ENCODE measurements at places on chromosomes 2 and 18.
A peak's percentile ranks its signal among the peaks of the same experiment; 100 is the strongest.

DNA sequence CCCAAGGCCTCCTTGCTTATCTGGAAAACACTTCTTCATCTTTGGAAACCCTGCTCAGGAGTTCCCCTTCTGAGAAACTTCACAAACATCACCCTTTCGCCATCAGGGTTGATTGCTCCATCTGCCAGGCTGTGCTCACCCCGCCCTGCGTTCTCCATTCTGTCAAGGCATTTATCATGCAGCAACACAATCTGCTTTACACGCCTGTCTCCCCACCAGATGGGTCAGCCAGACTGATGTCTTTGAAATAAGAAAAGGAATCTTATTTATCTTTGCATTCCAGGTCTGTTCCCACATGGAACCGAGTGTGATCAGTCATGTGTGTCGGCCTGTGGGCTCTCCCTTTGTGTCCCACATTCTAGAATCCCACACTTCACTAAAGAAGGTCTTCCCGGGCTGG, 110.0 kb upstream of the ARL4C start:
- DNase-seq = no peak

- no peak for DNase-seq
Measured at GRCh38 chr18:67582488-67582887, 66.0 kb upstream of the DSEL start.

GRCh38 chr18:23918395-23919032, 96.0 kb upstream of the TTC39C start:
- peak; percentile 51 for DNase-seq

GRCh38 chr2:236195726-236196125, 27.5 kb upstream of the GBX2 start:
- no peak for DNase-seq

GRCh38 chr2:16653799-16654198, 11.8 kb downstream of the CYRIA start:
- DNase-seq = no peak

- no peak for DNase-seq
Measured at GRCh38 chr2:70551167-70551566, 2.5 kb downstream of the TGFA start.

DNA sequence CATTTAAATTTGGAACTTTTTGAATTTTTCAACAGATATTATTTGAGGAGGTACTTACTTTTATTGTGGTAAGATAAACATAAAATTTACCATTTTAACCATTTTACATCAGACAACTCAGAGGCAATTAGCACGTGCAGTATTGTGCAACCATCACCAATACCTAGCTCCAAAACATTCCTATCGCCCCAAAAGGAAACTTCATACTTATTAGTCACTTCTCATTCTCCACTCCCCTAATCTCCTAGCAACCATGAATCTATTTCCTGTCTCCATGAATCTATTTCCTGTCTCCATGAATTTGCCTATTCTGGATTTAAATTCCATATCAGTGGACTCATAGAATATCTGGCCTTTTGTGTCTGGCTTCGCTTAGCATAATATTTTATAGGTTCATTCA, 69.9 kb upstream of the FAM136A start:
- no peak for DNase-seq

- no peak for DNase-seq
Measured at GRCh38 chr2:170313347-170313991, 135.5 kb downstream of the MYO3B start.

GRCh38 chr2:201484805-201485204, 33.3 kb downstream of the STRADB start:
- no peak for DNase-seq

GRCh38 chr2:24354957-24355356, 5.4 kb downstream of the ITSN2 start:
- DNase-seq = no peak

- no peak for DNase-seq
Measured at GRCh38 chr2:32783469-32783868, 155.6 kb downstream of the TTC27 start.

DNA sequence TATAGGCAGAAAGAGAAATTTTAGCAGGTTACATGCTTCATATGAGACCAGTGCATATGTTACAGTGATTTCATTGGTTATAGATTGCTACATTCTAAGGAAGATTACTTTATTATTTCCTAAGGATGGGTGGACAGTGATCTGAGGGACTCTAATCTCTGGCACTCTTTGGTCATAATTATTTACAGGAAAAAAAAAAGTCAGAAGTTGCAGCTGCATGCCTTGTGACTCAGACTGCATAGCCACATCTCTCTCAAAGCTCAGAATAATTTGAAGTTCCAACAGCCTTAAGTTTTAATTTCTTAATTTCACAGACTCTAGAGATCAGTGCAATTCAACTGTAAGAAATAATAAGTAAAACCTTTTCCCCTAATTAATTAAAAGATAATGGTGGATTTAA, 27.1 kb upstream of the BARD1 start:
- no peak for DNase-seq

GRCh38 chr2:121513597-121514333, 16.9 kb upstream of the RNU4ATAC start:
- no peak for DNase-seq

GRCh38 chr2:227615906-227616305, 1.3 kb upstream of the SCYGR3 start:
- DNase-seq = no peak

DNA sequence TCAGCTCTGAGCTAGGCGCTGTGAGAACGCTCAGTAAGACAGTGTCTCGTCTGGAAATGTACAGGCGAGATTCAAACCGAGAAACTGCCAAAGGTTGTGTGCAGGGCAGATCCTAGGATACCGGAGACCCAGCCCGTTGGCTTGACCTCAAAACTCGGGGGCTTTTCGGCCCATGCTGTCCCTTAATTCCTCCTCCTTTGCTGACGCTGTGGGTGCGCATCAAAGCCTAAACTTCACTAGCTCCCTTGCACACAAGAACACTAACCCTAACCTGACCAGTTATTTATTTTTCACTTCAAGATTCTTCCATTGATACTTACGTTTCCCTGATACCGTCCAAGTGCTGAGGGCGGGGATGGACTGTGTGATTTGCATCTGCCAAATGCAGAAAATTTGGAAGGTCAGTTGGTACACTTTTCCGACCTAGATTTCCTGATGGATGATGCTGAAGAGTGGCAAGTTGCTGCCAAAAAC, 1.0 kb upstream of the AAK1 start:
- DNase-seq = no peak

DNA sequence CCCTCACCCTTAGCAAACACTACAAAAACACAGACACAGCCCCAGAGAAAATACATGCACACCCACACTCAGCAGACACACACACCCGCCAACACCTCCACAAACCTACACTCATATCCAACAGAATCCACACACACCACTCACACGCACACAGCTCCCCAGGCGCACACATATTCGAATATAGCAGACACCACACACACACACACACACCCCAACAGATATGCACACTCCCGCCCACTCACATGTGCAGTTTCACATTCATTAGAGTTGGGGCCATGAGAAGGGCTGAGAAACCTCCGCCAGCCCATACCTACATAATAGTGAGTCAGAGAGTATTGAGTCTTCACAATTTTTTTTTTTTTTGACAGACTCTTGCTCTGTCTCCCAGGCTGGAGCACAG, 29.4 kb upstream of the NOTO start:
- no peak for DNase-seq

- DNase-seq = no peak
Measured at GRCh38 chr2:213067888-213068287, 83.5 kb downstream of the IKZF2 start.

GRCh38 chr2:44546459-44547127, 184.8 kb downstream of the CAMKMT start:
- no peak for DNase-seq

GRCh38 chr2:121501031-121501430, 29.6 kb upstream of the RNU4ATAC start:
- DNase-seq = no peak

DNA sequence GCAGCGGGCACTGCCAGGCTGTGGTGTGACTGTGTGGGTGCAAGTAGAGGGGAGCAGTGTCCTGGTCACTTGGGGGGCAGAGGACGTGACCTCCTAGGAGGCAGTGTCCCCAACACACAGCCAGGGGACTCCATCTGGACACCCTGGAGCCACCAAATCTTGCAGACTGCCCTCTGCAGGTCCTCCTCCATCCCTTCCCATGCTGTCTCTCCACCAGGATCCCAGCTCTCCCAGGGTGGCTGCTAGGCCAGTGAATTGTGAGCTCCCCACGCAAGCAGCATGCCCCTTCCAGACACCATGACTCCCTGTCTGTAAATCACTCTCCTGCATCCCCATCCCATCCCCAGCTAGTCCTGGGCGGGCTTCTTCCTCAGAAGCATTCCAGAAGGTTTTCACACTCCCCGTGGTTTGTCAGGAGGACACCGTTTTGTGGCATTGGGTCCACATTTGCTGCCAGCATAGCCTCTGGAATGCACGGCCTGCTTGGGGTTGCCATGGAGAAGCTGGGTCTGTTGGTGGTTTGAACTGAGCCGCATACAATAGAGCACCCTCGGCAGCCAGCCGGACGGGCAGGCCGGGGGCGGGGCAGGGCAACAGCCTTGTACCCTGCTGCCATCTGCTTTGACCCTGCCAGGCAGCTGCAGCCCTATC, 210.7 kb downstream of the KLHL29 start:
- DNase-seq = no peak

DNA sequence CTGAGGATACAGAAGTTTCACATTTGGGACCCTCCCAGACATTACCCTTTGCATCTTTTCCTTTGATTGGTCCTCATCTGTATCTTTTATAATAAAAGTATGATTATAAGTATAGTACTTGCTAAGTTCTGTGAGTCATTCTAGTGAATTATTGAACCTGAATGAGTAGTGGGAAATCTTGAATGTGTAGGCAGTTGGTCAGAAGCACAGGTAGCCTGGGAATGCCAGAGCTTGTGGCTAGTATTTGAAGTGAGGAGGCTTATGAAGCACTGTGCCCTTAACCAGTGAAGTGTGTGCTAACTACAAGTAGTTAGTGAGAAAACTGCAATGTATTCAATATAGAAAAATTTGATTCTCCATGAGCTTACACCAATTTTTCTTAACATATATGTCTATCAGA, 257.6 kb downstream of the GRB14 start:
- DNase-seq = no peak

DNA sequence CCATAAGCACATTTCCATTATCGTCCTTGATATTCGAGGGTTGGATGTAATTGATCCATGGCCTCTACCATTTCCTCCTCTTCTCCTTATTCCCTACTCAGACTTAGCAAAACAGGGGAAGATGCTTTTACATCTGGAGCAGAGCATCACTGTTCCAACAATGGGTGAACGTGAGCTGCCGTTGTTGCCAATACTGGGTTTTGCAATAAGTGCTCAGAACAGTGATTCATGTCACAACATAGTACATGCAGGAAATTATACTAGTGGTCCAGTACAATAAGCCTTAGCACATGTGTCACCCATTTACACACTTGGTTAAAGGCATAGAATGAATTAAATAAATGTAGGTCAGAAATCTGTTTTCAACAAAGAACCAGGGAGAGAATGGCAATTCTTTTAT, 112.4 kb downstream of the DCC start:
- no peak for DNase-seq

- DNase-seq = no peak
Measured at GRCh38 chr2:77521931-77522470, at the start of gene LRRTM4. TSS of gene LRRTM4 (minus strand) at chr2:77522376.

DNA sequence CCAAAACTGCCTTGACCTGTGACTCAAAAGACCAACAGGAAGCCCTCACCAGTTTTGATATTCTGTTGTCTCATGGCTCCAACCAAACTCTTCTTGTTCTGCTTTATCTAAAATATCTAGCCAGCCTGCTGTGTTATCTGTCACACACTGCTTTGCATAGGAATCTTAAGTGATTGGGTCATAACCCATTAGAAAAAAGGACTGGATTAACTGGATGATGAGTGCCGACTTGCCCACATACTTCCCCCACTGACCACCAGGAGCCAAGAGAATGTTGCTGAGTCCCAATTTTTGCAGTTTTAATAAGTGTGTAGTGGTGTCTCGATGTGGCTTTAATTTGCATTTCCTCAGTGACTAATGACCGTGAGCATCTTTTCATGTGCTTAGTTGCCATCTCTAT, 6.5 kb downstream of the MOGAT1 start:
- no peak for DNase-seq

GRCh38 chr2:199310771-199311585, 146.8 kb downstream of the SATB2 start:
- no peak for DNase-seq

GRCh38 chr18:63207143-63207790, 112.3 kb downstream of the BCL2 start:
- DNase-seq = no peak

DNA sequence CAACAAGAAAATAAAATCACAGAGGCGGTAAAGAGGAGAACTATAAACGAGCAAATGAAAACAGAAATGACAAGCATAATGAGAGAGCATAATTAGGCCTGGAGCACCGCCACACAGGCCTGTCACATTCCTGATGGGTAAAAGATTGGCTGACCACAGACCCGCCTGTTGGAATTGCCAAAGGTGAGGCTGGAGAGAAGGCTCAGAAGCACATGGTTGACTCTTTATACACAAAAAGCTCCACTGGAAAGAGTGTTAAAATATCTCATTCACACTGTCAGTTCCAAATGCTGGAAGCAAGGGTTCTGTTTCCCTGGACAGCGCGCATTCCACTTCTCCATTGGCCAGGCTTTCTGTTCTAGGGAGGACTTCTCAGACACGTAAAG, 5.9 kb upstream of the LGALSL start:
- DNase-seq = no peak

DNA sequence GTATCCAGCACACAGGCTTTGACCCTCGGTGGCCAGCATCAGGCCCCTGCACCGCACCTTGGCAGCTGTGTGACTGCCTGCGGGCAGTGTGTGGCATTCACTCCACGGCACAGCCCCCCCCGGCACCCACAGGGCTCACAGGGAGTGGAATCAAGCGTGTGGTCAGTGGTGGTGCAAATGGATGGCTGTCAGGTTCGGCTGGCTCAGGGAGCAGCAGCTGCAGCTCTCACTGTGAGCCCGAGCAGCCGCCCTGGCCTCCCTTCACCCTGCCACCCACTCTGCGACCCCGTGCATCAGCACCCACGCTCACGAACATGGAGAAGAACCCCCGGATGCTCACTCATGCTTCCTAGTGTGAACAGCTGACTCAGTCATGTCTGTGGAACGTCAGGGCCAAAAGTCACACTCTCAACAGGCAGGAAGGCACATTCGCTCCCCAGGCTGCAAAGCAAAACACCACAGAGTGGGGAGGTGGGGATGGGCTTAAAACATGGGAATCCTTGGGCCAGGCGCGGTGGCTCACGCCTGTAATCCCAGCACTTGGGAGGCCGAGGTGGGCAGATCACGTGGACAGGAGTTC, 41.5 kb upstream of the GPC1 start:
- DNase-seq = no peak

Data from T-helper 2 cell (primary cell).